ENCODE measurements at places on chromosomes 13 and 19.

- DNase-seq = no peak
Observed at GRCh38 chr13:108594153-108594552, 35.3 kb upstream of the MYO16 start.

- DNase-seq = peak; percentile 49
Observed at GRCh38 chr13:38686577-38687245, at the start of gene FREM2. Gene FREM2 (plus strand): TSS chr13:38687077. CDS start chr13:38687345, 268 bp downstream.

GRCh38 chr19:10013316-10013715 is at the start of gene RDH8:
Gene RDH8 (plus strand): TSS chr19:10013483. CDS start chr19:10013498, 15 bp downstream.
- DNase-seq = no peak

GRCh38 chr19:31659897-31660210 is 310.6 kb upstream of the TSHZ3 start:
- no peak for DNase-seq

DNA sequence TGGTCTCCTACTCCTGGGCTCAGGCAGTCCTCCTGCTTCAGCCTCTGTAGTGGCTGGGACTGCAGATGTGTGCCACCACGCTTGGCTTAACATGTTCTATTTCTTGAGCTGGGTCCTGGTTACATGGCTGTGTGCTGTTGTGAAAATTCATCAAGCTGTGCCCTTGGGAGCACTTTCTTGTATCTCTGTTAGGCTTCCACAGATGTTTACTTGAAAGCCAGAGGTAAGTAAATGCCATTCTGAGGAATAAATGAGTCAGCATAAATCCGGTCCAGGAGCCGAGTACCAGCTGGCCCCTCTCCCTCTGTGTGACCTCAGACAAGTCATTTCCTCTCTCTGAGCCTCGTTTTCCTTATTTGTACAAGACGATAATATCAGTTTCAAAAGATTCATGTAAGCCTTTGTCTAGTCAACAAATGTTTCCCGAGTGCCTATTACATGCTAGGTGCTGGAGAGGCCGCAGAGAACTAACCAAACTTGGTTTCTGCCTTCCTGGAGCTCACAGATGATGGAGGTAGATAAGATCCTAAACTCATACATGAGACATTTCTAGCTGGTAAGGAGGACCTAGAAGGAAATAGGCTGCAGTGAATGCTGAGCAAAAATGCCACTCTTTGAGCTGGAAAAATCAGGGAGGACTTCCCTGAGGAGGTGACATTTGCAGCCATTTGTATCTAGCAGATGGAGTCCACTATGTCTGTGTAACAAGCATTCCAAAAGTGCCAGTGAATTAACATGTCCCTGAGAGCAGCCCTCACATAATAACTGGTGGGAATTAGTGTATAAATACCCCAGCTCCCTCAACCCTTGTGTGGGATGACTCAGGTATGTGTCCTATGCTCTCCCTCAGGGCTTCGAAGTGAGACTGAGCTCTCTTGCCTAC is 2.7 kb upstream of the RASAL3 start:
- DNase-seq = no peak

GRCh38 chr13:74758188-74758587 is 624.0 kb upstream of the KLF12 start:
- DNase-seq = no peak

All from NCI-H510A treated with DMSO at 0.1 percent for 48 hours (cell line).